PC-3 (cell line): ENCODE measurements at places on chromosomes 7 and 10.

DNA sequence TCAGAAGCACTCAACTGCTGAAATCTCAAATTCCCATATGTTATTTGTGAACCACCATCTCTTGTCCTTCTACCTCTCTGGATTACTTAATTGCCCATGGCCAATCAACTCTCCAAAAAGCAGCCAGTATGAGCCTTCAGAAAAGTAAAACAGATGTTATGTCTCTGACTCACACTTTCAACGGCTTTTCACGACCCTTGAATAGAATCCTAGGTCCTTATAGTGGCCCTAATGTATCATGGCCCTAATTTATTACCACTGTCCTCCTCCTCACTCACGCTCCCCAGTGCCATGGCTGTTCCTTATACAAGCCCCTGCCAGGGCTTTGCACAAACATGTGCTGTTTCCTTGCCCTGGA is 20.0 kb downstream of the ZNF438 start:
- peaks cover 44% of the 10 kb centered on the region for H3K4me1 ChIP-seq
- no peak for DNase-seq
- H3K36me3 ChIP-seq, result no peaks in the 10 kb centered on the region
- H3K27ac ChIP-seq, result no peak overlapping the region
- no peak overlapping the region for H3K4me3 ChIP-seq

- H3K4me1 ChIP-seq, result peaks cover 19% of the 10 kb centered on the region; the same call in 1 of the 2 replicates
- H3K4me3 ChIP-seq, result peak overlapping the region; percentile 87
- peak; percentile 6 for DNase-seq
- H3K27ac ChIP-seq, result peak overlapping the region; percentile 51
- no peaks in the 10 kb centered on the region for H3K36me3 ChIP-seq
- no peaks in the 10 kb centered on the region for H3K27me3 ChIP-seq
Observed at GRCh38 chr10:96585736-96586418, 935 bp downstream of the TM9SF3 start.

- H3K36me3 ChIP-seq, result no peaks in the 10 kb centered on the region
- H3K4me1 ChIP-seq, result no peaks in the 10 kb centered on the region
- no peak overlapping the region for H3K4me3 ChIP-seq
- no peak overlapping the region for H3K27ac ChIP-seq
Observed at GRCh38 chr10:91887272-91888076, 21.8 kb downstream of the FGFBP3 start.

- H3K4me3 ChIP-seq, result no peak overlapping the region
- no peaks in the 10 kb centered on the region for H3K4me1 ChIP-seq
- peaks cover 43% of the 10 kb centered on the region for H3K36me3 ChIP-seq
- no peak for DNase-seq
Observed at GRCh38 chr7:139704308-139704879, 73.4 kb downstream of the HIPK2 start.

- no peaks in the 10 kb centered on the region for H3K4me1 ChIP-seq
- no peaks in the 10 kb centered on the region for H3K36me3 ChIP-seq
- H3K27me3 ChIP-seq, result no peaks in the 10 kb centered on the region
- peak; percentile 30 for DNase-seq
- no peak overlapping the region for H3K4me3 ChIP-seq
Observed at GRCh38 chr10:34392641-34393170, 422.4 kb downstream of the PARD3 start.

- DNase-seq, result peak; percentile 50
- no peaks in the 10 kb centered on the region for H3K27me3 ChIP-seq
- no peak overlapping the region for H3K27ac ChIP-seq
- no peaks in the 10 kb centered on the region for H3K36me3 ChIP-seq
Observed at GRCh38 chr10:130021383-130021950, 57.4 kb upstream of the EBF3 start.

- DNase-seq, result no peak
- no peak overlapping the region for H3K27ac ChIP-seq
- H3K36me3 ChIP-seq, result no peaks in the 10 kb centered on the region
- H3K4me1 ChIP-seq, result peaks cover 10% of the 10 kb centered on the region
- H3K27me3 ChIP-seq, result no peaks in the 10 kb centered on the region
Observed at GRCh38 chr7:6294839-6295238, 22.4 kb upstream of the CYTH3 start.

DNA sequence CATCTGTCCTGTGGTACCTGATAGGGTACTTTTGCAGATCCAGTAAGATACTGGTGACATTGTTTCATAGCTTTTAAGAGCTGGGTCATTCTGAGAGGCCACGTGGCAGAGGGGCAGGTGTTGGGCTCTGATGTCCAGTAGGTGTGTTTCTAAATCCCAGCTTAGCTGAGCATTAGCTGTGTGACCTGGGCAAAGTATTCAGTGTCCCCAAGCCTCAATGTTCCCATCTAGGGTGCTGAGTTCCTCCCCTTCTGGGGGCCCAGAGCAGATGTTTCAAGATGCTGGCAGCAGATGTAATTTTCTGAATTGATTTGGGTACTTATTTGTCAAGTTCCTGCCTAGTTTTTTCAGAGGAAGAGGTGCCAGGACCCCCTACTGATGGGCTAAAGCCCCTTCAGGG is 52.9 kb downstream of the NEURL1 start:
- no peaks in the 10 kb centered on the region for H3K27me3 ChIP-seq
- H3K36me3 ChIP-seq, result no peaks in the 10 kb centered on the region
- no peak overlapping the region for H3K27ac ChIP-seq
- H3K4me1 ChIP-seq, result peaks cover 11% of the 10 kb centered on the region

- H3K27ac ChIP-seq, result no peak overlapping the region
- no peak for DNase-seq
- H3K4me3 ChIP-seq, result no peak overlapping the region
- no peaks in the 10 kb centered on the region for H3K36me3 ChIP-seq
- H3K4me1 ChIP-seq, result no peaks in the 10 kb centered on the region
Observed at GRCh38 chr7:104928721-104929400, 85.1 kb upstream of the KMT2E start.

- H3K27me3 ChIP-seq, result no peaks in the 10 kb centered on the region
- H3K36me3 ChIP-seq, result no peaks in the 10 kb centered on the region
- H3K4me3 ChIP-seq, result no peak overlapping the region
- no peak overlapping the region for H3K27ac ChIP-seq
Observed at GRCh38 chr10:116311706-116312490, 12.3 kb upstream of the CCDC172 start.

GRCh38 chr10:85604884-85605283 is 761.7 kb downstream of the GRID1 start:
- DNase-seq, result no peak
- H3K4me1 ChIP-seq, result no peaks in the 10 kb centered on the region
- no peaks in the 10 kb centered on the region for H3K27me3 ChIP-seq

GRCh38 chr7:2505401-2505800 is 14.2 kb upstream of the LFNG start:
- H3K4me3 ChIP-seq, result no peak overlapping the region
- no peak overlapping the region for H3K27ac ChIP-seq
- DNase-seq, result no peak

DNA sequence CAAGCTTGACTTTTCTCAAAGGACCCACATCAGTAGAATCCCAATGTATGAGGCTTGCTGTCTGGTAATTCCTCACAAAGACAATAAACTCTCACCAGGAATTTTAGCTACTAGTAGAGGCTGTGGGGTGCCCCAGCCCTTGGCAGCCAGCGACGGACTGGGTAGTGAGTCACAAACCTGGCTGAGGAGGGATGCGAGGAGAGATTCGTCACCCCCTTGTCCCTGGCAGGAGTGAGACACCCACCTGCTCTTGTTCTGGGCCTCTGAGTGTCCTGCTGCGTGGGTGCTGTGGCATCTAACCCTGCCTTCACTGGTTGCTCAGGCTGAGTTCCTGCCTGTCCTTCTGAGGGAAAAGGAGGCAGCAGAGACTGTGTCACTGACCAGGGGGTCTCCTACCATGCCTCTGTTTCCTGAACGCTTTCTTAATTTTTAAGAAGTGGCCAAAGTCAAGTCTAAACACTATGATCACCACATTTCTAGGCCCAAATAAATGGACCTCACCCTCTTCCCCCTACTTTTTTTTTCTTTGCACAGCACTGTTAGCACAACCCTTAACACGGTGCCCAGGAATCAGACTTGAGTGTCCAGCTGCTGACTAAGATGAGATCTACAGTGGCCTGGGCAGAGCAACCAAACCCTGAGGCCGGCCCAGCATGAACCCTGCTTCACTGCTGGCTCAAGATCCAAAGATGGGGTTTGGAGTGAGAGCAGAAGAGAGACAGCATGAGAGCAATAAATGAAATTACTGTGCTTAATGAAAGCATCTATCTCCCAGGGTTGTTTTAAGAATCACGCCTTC is 146.4 kb downstream of the ANLN start:
- peaks cover 10% of the 10 kb centered on the region for H3K4me1 ChIP-seq
- H3K27me3 ChIP-seq, result no peaks in the 10 kb centered on the region
- no peak overlapping the region for H3K4me3 ChIP-seq
- no peak overlapping the region for H3K27ac ChIP-seq

DNA sequence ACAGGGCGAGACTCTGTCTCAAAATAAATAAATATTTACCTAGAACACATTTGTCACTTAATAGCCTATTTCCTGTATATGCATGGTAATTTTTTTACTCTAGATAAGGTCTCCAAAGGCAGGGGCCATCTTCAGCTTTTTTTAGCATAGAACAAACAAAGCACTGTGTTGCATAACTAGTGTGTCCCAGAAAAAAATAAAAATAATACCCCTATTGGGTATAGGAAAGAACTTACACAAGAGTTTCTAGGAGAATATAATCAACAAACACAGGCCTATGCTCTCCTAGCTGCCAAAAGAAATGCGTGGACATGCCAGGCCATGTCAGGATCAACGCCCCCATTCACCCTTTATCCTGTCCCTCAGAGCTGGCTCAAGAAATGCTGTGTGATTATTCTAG is 103.6 kb downstream of the PARD3 start:
- DNase-seq, result no peak
- no peaks in the 10 kb centered on the region for H3K27me3 ChIP-seq
- H3K4me3 ChIP-seq, result no peak overlapping the region
- no peaks in the 10 kb centered on the region for H3K36me3 ChIP-seq

- no peaks in the 10 kb centered on the region for H3K36me3 ChIP-seq
- H3K4me3 ChIP-seq, result no peak overlapping the region
- H3K27ac ChIP-seq, result no peak overlapping the region
- no peaks in the 10 kb centered on the region for H3K4me1 ChIP-seq
Observed at GRCh38 chr10:29266641-29267040, 22.2 kb upstream of the LYZL1 start.

DNA sequence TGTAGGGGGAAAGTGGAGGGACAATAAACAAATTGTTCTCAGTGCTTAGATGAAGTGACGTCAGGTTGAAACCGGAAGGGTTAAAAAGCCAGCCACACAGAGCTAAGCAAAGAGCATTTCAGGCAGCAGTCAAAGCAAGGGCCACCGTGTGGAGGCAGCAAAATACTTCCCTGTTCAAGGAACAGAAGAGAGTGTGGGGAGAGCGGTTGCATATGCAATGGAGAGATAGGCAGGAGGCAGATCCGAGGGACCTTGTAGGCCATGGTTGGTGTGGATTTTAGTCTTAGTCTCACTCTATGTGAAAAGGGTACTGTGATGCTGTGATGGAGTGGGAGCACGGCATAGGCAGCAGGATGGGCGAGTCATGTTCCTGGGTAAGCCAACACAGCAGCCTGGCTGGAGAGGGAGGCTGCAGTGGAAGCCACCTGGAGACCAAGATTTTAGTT is 3.8 kb upstream of the STN1 start:
- DNase-seq, result no peak
- H3K27me3 ChIP-seq, result no peaks in the 10 kb centered on the region
- no peaks in the 10 kb centered on the region for H3K36me3 ChIP-seq

GRCh38 chr7:104096683-104097082 is 107.2 kb upstream of the RELN start:
- no peaks in the 10 kb centered on the region for H3K36me3 ChIP-seq
- no peaks in the 10 kb centered on the region for H3K27me3 ChIP-seq
- no peaks in the 10 kb centered on the region for H3K4me1 ChIP-seq

DNA sequence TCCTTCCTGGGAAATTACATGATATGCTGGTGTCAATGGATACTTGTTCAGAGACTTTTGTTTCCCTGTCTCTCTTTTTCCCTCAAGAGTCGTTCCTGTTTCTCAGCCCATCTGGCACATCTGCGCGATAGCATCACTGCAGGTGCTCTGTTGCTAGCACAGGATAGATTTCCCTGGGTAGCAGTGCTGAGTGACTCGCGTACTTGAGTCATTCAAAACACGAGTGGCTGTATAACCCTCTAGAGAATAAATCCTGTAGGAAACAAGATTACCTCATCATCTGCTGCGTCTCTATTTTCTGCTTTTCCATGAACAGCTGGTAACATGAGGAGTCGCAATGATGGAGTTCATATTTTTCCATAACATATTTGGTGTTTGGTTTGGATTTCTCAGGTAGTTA is 452.0 kb upstream of the FZD8 start:
- no peaks in the 10 kb centered on the region for H3K27me3 ChIP-seq
- no peaks in the 10 kb centered on the region for H3K36me3 ChIP-seq
- DNase-seq, result peak; percentile 89
- peaks cover 29% of the 10 kb centered on the region for H3K4me1 ChIP-seq
- H3K4me3 ChIP-seq, result no peak overlapping the region

DNA sequence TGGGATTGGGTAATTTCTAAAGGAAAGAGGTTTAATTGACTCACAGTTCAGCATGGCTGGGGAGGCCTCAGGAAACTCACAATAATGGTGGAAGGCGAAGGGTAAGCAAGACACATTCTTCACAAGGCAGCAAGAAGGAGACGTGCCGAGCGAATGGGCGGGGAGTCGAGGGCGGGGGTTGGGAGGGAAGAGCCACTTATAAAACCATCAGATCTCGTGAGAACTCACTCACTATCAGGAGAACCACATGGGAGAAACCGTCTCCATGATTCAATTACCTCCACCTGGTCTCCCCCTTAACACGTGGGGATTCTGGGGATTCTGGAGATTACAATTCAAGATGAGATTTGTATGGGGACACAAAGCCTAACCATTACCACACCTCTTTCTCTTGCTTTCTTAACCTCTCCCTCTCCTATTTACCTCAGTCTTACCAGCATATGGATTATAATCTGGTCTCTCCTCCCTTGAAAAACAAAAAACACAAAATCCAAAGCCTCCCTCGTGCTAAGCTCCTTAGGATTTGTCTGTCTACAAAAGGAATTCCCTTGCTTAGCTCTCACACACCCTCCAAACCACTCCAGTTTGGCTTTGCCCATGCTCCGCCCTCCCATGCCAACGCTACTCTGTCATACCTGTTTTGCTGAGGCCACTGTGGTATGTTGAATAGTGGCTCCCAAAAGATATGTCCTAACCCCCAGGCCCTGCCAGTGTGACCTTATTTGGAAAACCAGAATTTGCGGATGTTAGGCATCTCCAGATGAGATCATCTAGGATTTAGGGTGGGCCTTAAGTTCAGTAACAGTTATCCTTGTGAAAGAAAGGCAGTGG is 19.6 kb upstream of the EFCAB10 start:
- no peak overlapping the region for H3K4me3 ChIP-seq
- no peaks in the 10 kb centered on the region for H3K27me3 ChIP-seq
- H3K27ac ChIP-seq, result no peak overlapping the region
- H3K4me1 ChIP-seq, result peaks cover 5% of the 10 kb centered on the region; the same call in 1 of the 2 replicates
- no peaks in the 10 kb centered on the region for H3K36me3 ChIP-seq
- DNase-seq, result peak; percentile 29

GRCh38 chr10:118903251-118903650 is 126.3 kb upstream of the NANOS1 start:
- no peaks in the 10 kb centered on the region for H3K4me1 ChIP-seq
- no peak overlapping the region for H3K27ac ChIP-seq
- H3K4me3 ChIP-seq, result no peak overlapping the region
- H3K27me3 ChIP-seq, result no peaks in the 10 kb centered on the region
- no peaks in the 10 kb centered on the region for H3K36me3 ChIP-seq
